Psoas muscle (tissue), 8 donors: ENCODE measurements at places on chromosomes 3 and 15. TPM values are rescaled to one million over a fixed set of nuclear protein-coding genes. Genes with fewer than 3 reads are reported as not detected.

The REC114 gene
- total RNA-seq, result not detected

The FBXL2 gene
- total RNA-seq, result 1.3 TPM

The GPR27 gene
- total RNA-seq, result 0.93 TPM

The HYKK gene
- 3.1 TPM for total RNA-seq

The HIGD2B gene
- not detected for total RNA-seq

The GOLGA6D gene
- total RNA-seq, result not detected

The NR1I2 gene
- total RNA-seq, result not detected

The ATP10A gene
- total RNA-seq, result 0.36 TPM

The SCAANT1 gene
- total RNA-seq, result not detected

The CD47 gene
- total RNA-seq, result 16.6 TPM

The GASK1A gene
- total RNA-seq, result 1.5 TPM

The ANKUB1 gene
- total RNA-seq, result not detected

The GPR149 gene
- total RNA-seq, result not detected

The XCR1 gene
- 0.10 TPM for total RNA-seq

The ADPRH gene
- 14.3 TPM for total RNA-seq

The SLC9C1 gene
- total RNA-seq, result 0.22 TPM

The NPHP3 gene
- 9.1 TPM for total RNA-seq

The ZMYND10 gene
- total RNA-seq, result 0.24 TPM

The TOPAZ1 gene
- total RNA-seq, result not detected

The BNC1 gene
- total RNA-seq, result 0.19 TPM

The CYP19A1 gene
- 0.22 TPM for total RNA-seq

The SEMA6D gene
- total RNA-seq, result 3.5 TPM

The UBAP1L gene
- 1.3 TPM for total RNA-seq

The STRC gene
- not detected for total RNA-seq

The EPHB3 gene
- 0.34 TPM for total RNA-seq

The TRIM42 gene
- not detected for total RNA-seq

The GP9 gene
- not detected for total RNA-seq

The GOLGA8J gene
- total RNA-seq, result not detected

The PLA1A gene
- total RNA-seq, result 11.7 TPM

The PLCH1 gene
- 0.05 TPM for total RNA-seq

The STRIT1 gene
- 714 TPM for total RNA-seq

The RFTN1 gene
- total RNA-seq, result 11.5 TPM

The DAG1 gene
- 159 TPM for total RNA-seq

The SLC28A2 gene
- not detected for total RNA-seq

The MUC20 gene
- total RNA-seq, result 1.6 TPM

The ROPN1 gene
- total RNA-seq, result not detected

The TERB2 gene
- total RNA-seq, result not detected

The IQCF5 gene
- total RNA-seq, result not detected

The ALDH1L1 gene
- 34.5 TPM for total RNA-seq
